ENCODE measurements at places on chromosomes 11 and 22. TPM values are rescaled to one million over a fixed set of nuclear protein-coding genes. Genes with fewer than 3 reads are reported as not detected.

ALG12 gene
- total RNA-seq = 28.5 TPM

FREY1 gene
- 3.2 TPM for total RNA-seq

GRCh38 chr22:20957683-20958431, 9.2 kb upstream of the AIFM3 start:
- no peak overlapping the region for H3K27ac ChIP-seq
- H3K36me3 ChIP-seq = peaks cover 11% of the 10 kb centered on the region
- H3K4me1 ChIP-seq = peaks cover 10% of the 10 kb centered on the region

DNA sequence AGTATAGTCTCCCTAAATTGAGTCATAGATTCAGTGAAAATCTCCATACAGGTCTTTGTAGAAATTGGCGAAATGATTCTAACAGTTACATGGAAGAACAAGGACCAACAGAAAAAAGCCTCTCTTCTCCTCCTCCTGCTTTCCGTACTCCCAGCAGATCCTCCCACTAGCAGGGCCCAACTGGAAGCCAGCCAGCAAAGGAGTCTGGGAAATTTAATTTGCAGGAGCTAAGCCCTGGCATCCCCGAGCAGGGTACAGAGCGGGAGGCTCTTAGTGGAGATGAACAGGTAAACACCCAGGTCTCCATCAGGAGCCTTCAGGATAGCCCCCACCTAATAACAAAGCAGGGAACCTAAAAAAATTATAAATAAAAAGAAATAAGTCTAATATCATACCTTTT, 1473.8 kb downstream of the TBC1D22A start:
- no peak overlapping the region for H3K27ac ChIP-seq
- H3K27me3 ChIP-seq = peaks cover 1% of the 10 kb centered on the region
- no peak for DNase-seq
- H3K4me3 ChIP-seq = no peak overlapping the region

- no peak for DNase-seq
- H3K4me1 ChIP-seq = no peaks in the 10 kb centered on the region
- H3K27ac ChIP-seq = no peak overlapping the region
- no peaks in the 10 kb centered on the region for H3K27me3 ChIP-seq
- H3K36me3 ChIP-seq = no peaks in the 10 kb centered on the region
Observed at GRCh38 chr11:115085461-115086210, 407.3 kb downstream of the NXPE2 start.

GPHA2 gene
- total RNA-seq = not detected

GRCh38 chr11:8102296-8102915, 21.4 kb downstream of the TUB start:
- H3K27me3 ChIP-seq = no peaks in the 10 kb centered on the region
- no peaks in the 10 kb centered on the region for H3K36me3 ChIP-seq
- no peaks in the 10 kb centered on the region for H3K4me1 ChIP-seq
- H3K27ac ChIP-seq = no peak overlapping the region

DNA sequence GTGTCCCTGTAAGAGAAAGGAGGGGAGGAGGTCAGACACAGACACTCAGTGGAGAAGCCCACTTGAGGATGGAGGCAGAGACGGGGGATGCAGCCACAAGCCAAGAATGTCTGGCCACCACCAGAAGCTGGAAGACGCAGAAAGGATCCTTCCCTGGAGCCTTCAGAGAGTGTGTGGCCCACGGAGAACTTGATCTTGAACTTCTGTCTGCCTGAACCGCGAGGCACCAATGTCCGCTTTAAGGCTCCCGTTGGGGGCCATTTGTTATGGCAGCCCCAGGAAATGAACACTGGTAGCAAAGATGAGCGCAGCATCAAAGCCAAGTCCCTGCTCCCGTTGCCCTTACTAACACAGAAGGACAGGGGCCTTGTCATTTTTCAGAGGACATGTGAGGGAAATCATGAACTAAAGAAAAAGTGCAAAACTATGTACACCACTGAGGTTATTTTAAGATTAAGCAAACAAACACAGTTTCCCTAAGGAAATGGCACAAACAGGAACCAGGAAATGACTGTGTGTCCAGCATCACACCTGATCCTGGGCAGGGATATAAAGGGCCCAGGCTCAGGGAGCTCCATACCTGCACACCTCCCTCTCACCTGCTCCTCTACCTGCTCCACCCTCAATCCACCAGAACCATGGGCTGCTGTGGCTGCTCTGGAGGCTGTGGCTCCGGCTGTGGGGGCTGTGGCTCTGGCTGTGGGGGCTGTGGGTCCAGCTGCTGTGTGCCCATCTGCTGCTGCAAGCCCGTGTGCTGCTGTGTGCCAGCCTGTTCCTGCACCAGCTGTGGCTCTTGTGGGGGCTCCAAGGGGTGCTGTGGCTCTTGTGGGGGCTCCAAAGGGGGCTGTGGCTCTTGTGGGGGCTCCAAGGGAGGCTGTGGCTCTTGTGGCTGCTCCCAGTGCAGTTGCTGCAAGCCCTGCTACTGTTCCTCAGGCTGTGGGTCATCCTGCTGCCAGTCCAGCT, at the start of gene KRTAP5-6:
TSS of gene KRTAP5-6 (plus strand) at position 588 of the 963 bp plus-strand sequence. CDS start at position 639, 51 bp downstream.
- H3K27me3 ChIP-seq = peaks cover 6% of the 10 kb centered on the region
- no peak for DNase-seq
- no peak within 1 kb of the TSS for H3K27ac ChIP-seq
- H3K4me3 ChIP-seq = no peak within 1 kb of the TSS
- H3K36me3 ChIP-seq = peaks cover 4% of the 10 kb centered on the region

DNA sequence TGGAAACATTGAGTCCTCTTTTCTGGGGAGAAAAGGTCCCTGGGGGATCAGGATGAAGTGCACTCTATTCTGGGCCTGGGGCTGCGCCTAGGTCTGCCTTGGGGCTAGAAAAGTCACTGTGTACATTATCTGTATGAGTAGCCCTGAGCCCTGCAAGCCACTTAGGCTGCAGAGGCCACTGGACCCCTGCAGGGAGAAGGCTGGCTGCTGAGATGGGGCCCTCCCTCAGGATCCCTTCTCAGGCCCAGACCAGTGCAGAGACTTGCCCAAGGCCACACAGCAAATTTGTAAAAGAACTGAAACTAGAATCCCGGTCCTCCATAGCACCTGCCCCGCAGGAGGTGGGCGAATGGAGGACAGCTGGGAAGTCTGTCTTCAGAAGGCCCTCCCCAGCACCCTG, 26.8 kb upstream of the HMOX1 start:
- peaks cover 23% of the 10 kb centered on the region for H3K4me1 ChIP-seq
- H3K27ac ChIP-seq = no peak overlapping the region
- DNase-seq = no peak
- H3K27me3 ChIP-seq = peaks cover 17% of the 10 kb centered on the region

ADM gene
- total RNA-seq = 0.27 TPM

DNA sequence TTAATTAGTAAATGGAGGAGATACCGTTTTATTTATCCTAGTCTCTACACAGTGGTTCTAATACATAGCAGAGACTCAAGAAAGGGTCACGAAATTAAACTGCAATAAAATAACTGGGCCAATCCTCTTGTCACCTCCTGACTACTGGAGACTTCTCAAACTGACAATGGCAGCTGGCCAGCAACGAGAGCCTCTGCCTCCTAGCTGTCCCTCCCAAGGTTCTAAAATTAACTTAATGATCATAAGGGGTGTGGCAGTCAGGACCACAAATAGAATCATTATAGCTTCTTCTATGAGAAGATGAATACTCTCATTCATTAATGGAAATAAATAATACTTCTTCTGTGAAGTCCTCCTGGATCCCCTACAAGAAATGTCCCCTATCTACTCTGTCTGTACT, 63.8 kb upstream of the APOA1 start:
- no peaks in the 10 kb centered on the region for H3K27me3 ChIP-seq
- H3K36me3 ChIP-seq = peaks cover 35% of the 10 kb centered on the region
- H3K27ac ChIP-seq = no peak overlapping the region

LDHAL6A gene
- not detected for total RNA-seq

TRPM5 gene
- total RNA-seq = 0.07 TPM

- H3K27me3 ChIP-seq = no peaks in the 10 kb centered on the region
- H3K4me1 ChIP-seq = peaks cover 79% of the 10 kb centered on the region
- no peak overlapping the region for H3K4me3 ChIP-seq
- DNase-seq = no peak
- no peak overlapping the region for H3K27ac ChIP-seq
Observed at GRCh38 chr11:35043936-35044335, 95.0 kb upstream of the CD44 start.
